Activated gamma-delta T cell treated with Interleukin-2 at 50 U/mL for 16 hours (primary cell): ENCODE measurements at places on chromosomes 7 and 10.

DNA sequence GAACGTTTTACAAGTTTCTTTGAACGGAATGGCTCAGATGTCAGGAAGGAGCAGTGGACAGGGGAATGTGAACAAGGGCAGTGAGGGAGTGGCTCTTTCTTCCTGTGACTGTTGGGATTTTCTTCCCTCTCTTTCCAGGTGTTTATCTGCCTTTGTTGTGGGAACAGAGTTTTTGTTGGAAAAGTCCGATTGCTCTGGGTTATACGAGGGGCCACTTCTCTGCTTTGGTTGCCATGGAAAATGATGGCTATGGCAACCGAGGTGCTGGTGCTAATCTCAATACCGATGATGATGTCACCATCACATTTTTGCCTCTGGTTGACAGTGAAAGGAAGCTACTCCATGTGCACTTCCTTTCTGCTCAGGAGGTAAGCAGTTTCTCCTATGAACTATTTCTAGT, 41.4 kb downstream of the ZRANB1 start:
- DNase-seq, result no peak

GRCh38 chr10:44004913-44005787, 356.5 kb upstream of the ZNF32 start:
- no peak for DNase-seq

DNA sequence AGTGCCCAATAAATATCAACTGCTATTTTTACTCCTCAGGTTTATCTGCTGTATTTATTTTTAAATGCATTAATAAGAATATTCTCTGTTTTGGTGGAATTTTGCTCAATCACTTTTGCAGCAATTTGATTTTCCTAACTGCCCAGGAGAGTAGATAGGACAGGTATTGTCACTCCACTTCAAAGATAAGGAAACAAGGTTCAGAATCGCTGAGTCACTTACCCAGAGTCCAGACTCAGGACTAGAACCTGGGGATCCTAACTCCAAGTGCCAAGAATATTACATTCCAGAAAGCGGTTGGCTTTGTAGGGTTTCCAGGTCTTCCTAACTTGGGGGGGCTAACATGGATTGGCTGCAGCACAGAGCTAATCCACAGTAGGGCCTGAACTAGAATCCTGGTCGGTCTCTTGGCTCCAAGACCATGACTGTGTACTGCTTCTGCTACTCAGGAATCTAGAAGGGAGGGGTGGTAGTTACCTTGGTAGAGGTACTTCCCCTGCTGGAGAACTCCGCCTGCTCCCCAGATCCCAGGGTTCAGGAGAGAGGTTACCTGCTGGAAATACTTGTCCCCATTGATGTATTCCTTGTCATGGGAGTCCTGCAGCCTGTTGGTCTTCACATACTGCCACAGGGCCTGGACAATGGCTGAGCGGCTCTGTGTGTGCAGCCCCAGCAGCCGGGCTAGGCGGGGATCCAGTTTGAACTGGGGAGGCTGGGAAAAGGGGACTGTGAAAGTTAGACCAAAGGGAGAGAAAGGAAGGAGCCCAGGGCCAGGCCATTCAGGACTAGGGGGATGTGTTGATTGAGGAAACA, 7.3 kb downstream of the SMARCD3 start:
- no peak for DNase-seq

DNA sequence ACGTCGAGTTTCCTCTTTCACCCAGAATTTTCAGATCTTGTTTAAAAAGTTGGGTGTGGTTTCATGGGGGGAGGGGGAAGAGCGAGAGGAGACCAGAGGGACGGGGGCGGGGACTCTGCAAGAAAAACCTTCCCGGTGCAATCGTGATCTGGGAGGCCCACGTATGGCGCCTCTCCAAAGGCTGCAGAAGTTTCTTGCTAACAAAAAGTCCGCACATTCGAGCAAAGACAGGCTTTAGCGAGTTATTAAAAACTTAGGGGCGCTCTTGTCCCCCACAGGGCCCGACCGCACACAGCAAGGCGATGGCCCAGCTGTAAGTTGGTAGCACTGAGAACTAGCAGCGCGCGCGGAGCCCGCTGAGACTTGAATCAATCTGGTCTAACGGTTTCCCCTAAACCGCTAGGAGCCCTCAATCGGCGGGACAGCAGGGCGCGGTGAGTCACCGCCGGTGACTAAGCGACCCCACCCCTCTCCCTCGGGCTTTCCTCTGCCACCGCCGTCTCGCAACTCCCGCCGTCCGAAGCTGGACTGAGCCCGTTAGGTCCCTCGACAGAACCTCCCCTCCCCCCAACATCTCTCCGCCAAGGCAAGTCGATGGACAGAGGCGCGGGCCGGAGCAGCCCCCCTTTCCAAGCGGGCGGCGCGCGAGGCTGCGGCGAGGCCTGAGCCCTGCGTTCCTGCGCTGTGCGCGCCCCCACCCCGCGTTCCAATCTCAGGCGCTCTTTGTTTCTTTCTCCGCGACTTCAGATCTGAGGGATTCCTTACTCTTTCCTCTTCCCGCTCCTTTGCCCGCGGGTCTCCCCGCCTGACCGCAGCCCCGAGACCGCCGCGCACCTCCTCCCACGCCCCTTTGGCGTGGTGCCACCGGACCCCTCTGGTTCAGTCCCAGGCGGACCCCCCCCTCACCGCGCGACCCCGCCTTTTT, at the start of gene VIM:
VIM (plus strand) TSS at position 151 of the 925 bp plus-strand sequence. CDS start 1,182 bp downstream, outside the sequence.
- DNase-seq, result peak; percentile 84

DNA sequence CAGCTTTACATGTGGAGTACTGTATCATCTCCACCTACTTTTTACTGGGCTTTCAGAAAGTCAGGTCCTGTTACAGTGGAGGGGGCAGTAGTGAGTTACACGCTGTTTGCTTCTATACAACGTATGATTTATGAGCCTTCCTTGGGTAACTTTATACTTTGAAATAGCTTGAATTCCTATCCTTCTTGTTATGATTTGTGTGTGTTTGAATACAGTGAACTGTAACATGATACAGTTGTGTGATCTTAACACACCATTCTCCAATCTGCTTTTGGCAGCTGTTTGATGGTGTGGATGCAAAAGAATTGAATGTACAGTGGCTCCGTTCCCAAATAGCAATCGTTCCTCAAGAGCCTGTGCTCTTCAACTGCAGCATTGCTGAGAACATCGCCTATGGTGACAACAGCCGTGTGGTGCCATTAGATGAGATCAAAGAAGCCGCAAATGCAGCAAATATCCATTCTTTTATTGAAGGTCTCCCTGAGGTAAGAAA, 41.7 kb downstream of the SP8 start:
- DNase-seq, result no peak

GRCh38 chr7:131007439-131008330, 273.7 kb upstream of the KLF14 start:
- DNase-seq, result no peak

- no peak for DNase-seq
Measured at GRCh38 chr7:93008833-93009232, 108.9 kb downstream of the SAMD9 start.

GRCh38 chr7:3107889-3108570, 64.4 kb upstream of the CARD11 start:
- DNase-seq, result no peak

DNA sequence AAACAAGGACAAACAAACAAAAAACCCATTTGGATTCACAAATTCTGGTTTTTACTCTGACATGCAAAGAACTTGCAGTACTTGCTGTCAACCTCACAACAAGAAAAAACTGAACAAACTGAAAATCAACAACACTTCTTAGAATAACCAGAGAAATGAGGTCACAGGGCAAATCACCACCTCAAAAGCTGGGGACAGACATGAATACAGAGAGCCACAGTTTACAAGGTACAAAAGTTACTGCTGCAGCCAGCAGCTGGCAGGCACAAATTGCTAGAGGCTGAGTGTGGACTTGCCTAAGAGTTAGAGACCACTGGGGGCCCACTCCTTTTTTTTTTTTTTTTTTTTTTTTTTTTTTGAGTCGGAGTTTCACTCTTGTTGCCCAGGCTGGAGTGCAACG, 15.0 kb upstream of the RNF32 start:
- no peak for DNase-seq

DNA sequence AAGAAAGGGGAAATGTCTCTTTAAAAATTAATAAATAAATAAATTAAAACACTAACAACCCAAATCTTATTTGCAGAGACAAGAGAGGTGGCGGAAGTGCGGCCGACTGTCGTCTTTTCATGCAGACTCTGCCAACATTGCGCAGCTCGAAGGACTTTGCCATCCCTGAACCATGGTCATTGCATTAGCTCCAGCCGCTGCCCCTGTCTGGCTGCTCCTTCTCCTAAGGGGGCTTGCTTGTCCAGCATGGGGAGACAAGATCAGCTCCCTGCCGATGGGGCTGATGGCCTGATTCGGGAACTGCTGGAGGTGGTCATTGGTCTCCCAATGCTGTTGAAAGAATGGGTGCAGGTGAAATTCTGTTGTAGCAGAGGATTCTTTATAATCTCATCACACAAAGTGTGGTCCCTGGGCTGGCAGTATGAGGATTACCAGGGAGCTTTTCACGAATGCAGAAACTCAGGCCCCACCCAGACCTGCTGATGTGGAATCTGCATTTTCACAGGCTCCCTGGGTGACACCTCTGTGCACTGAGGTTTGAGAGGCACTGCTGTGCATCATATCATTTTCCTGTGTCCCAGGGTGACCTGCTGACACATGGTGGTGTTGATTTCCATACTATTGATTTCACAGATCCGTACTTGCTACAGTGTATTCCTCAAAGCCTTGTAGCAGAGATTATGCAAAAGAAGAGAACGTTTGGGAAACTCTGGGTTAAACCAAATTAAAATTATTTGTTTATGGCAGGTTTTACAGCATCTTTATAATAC, 172.4 kb upstream of the ZMIZ1 start:
- DNase-seq, result no peak

DNA sequence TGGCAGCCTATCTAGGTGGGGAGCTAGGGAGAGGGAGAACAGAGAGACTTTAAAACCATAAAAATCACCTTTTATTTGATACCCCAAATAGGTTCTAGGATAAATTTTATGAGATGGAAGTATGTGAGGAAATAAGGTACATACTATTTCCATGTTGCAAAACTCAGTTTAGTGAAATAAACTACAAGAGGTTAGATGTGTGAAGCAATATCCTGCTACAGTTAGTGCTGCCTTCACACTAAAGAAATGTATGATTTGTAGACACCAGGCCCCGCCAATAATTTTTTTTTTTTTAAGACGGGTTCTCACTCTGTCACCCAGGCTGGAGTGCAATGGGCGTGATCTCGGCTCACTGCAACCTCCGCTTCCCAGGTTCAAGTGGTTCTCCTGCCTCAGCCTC, 34.4 kb upstream of the RSBN1L start:
- no peak for DNase-seq
